ENCODE measurements at places on chromosomes 12 and 14.

DNA sequence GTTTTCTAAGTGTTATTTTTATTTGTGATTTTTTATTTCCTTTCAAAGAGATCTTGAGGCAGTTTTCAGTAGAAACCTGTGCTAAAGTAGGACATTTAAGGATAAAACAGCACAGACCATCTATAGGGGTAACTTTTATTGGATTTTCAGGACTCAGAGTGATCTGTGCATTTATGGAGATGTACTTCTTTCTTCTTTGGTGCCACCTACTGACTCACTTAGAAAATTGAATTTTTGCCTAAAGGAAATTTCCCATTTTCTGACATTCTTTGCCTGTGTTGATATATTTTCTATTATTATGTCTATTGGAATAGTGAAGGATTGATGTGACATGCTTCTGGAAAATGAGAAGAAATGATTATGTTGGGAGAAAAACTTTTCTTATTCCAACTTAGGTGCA, 113.0 kb downstream of the UNC79 start:
- no peaks in the 10 kb centered on the region for H3K4me1 ChIP-seq
- H3K4me3 ChIP-seq = no peak overlapping the region

DNA sequence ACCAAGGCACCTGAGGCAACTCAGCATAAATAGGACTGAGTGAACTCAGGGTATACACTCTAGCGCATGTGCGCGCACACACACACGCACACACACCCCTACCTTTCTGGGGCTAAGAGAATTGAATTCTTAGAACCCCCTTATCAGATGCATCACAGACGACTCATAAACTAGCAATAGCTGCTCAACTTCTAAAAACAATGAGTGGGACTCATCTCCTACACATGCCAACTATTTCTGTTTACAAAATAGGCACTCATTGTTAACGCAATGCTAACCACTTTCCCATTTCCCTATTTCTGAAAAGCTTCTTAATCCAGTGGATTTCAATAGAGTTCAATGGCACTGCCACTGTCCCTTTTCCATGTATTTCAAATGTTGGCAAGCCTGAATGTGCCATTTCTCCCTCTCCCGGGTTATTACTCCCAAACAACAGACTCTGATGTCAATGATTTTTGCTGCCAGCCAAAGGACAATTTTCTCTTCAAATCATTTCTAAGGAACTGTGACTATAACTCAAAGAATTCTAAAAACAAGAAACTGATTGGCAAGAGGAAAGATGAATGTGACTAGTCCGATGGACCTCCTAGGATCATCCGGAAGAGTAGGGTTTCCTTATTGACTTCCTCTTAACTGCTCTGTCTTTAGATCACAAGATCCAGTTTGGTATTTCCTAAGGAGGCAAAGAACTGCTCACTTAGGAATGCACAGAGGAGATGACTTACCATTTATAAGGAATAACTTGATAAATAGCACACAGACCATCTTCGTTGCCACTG, 48.8 kb downstream of the SLC38A1 start:
- H3K27me3 ChIP-seq = no peaks in the 10 kb centered on the region
- peaks cover 11% of the 10 kb centered on the region for H3K4me1 ChIP-seq
- no peak overlapping the region for H3K4me3 ChIP-seq
- DNase-seq = no peak

- H3K4me3 ChIP-seq = no peak overlapping the region
- H3K27me3 ChIP-seq = no peaks in the 10 kb centered on the region
- peaks cover 4% of the 10 kb centered on the region for H3K36me3 ChIP-seq
Measured at GRCh38 chr14:59507752-59508103, 23.4 kb downstream of the JKAMP start.

DNA sequence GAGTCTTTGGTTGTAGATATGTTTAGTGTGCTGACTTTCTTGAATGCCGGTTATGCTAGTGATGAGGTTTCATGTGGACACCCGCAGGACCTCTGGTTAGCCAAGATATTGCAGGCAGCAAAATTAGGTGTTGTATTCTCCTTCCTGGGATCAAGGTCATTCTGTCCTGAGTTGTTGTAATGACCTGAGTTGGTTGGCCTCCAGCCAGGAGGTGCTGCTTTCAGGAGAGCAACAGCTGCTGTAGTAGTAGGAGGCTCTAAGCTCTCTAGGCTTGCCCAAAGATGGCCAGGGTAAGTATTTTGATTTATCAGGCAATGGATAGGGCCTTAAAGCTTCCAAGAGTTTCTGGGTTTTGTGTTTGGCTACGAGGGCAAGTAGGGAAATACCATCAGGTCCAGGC, 56.0 kb upstream of the BDKRB2 start:
- no peak overlapping the region for H3K4me3 ChIP-seq
- no peaks in the 10 kb centered on the region for H3K36me3 ChIP-seq
- H3K27me3 ChIP-seq = no peaks in the 10 kb centered on the region
- H3K27ac ChIP-seq = no peak overlapping the region
- peaks cover 5% of the 10 kb centered on the region for H3K4me1 ChIP-seq
- no peak for DNase-seq

DNA sequence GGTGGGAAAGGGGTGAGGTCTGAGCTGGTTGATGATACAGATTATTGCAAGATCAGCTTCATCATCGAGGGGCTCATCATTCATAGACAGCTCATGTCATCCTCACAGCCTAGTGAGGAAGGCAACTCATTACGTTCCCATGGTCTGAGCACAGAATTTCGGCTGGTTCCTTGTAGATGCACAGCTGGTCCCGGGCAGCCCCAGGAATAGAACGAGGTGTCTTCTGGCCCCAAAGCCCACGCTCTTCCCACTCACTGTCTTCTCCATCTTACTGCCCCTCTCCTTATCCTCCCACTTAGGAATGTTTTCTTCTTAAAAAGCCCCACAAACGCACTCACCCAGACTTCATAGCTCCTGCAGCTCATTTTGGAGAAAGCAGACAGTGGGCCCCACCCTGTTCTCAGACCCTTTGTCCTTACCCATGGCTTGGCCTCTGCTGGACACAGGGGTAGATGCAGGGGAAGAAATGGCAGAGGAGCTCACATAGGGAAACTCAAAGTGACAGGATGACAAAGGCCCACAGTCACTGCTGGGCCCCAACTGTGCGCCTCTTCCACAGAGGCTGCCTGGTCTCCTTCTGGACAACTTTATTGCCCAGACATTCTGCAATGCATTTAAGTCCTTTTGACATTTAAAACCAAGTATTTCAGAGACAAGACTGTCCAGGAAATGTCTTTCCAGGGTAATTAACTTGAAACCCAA, 162.2 kb downstream of the ADGRD1 start:
- DNase-seq = no peak
- H3K36me3 ChIP-seq = no peaks in the 10 kb centered on the region

GRCh38 chr12:79725987-79726386, 35.2 kb upstream of the PAWR start:
- no peaks in the 10 kb centered on the region for H3K27me3 ChIP-seq
- DNase-seq = no peak
- H3K4me3 ChIP-seq = no peak overlapping the region
